ENCODE measurements at places on chromosomes 5 and 9.

DNA sequence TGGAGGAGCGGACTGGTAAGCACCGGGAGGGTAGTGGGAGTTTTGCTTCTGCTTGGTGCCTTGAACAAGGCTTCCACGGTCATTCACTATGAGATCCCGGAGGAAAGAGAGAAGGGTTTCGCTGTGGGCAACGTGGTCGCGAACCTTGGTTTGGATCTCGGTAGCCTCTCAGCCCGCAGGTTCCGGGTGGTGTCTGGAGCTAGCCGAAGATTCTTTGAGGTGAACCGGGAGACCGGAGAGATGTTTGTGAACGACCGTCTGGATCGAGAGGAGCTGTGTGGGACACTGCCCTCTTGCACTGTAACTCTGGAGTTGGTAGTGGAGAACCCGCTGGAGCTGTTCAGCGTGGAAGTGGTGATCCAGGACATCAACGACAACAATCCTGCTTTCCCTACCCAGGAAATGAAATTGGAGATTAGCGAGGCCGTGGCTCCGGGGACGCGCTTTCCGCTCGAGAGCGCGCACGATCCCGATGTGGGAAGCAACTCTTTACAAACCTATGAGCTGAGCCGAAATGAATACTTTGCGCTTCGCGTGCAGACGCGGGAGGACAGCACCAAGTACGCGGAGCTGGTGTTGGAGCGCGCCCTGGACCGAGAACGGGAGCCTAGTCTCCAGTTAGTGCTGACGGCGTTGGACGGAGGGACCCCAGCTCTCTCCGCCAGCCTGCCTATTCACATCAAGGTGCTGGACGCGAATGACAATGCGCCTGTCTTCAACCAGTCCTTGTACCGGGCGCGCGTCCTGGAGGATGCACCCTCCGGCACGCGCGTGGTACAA, 556 bp downstream of the PCDHGC3 start:
- DNase-seq = no peak

DNA sequence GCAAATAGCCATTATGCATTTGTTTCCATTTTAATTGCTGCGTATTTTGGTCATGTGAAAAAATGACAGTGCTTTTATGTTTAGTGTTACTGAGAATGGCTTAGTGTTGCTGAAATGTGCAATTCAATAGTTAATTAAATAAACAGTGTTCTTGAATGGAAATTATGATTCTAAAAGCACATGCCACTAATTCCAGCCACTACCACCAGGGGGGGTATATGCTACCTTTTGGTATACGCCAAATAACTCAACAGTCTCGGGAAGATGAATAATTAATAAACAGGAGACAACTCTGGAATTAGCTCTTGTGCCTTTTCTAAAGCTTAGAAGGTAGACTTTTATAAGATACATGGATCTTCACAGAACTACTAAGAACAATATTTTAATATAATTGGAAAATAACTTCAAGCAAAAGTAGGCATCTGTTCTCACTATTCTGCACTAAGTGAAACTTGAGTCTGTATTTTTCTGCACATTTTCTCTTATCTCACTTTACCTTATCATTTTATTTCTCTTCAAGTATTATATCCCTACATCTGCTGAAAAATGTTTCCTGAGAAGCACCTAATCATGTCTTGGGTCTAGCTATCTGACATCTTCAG, 83.5 kb upstream of the MINAR2 start:
- DNase-seq = no peak

- no peak for DNase-seq
These were observed 917.6 kb upstream of the DMAC1 start for GRCh38 chr9:8717146-8717545.

- no peak for DNase-seq
These were observed 7.4 kb upstream of the COL5A1 start for GRCh38 chr9:134634176-134634575.

DNA sequence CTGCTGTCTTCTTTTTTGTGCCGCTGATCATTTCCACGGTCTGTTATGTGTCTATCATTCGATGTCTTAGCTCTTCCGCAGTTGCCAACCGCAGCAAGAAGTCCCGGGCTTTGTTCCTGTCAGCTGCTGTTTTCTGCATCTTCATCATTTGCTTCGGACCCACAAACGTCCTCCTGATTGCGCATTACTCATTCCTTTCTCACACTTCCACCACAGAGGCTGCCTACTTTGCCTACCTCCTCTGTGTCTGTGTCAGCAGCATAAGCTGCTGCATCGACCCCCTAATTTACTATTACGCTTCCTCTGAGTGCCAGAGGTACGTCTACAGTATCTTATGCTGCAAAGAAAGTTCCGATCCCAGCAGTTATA, 17.1 kb downstream of the F2R start:
- DNase-seq = no peak

- no peak for DNase-seq
These were observed 177.4 kb downstream of the SEC61B start for GRCh38 chr9:99399474-99399873.

GRCh38 chr5:146731909-146732659, 146.5 kb downstream of the PPP2R2B start:
- DNase-seq = no peak

DNA sequence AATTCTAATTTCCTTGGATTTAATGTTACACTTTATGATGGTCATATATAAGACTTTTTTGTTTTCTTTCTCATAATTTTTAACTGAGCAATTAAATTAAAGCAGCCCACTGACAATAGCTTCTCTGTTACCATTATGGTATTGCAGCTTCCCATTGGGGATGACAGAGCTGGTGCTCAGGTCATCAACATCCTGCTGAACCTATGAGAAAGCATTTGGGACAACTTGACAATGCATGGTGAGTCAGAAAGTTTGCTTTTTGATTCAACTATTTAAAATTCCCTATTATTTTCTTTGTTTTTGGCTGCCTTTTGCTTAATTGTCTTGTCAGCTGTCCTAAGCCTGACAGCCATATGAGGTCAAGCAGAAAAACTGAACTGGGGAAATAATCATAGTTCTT, 487.4 kb upstream of the RIOK2 start:
- no peak for DNase-seq

DNA sequence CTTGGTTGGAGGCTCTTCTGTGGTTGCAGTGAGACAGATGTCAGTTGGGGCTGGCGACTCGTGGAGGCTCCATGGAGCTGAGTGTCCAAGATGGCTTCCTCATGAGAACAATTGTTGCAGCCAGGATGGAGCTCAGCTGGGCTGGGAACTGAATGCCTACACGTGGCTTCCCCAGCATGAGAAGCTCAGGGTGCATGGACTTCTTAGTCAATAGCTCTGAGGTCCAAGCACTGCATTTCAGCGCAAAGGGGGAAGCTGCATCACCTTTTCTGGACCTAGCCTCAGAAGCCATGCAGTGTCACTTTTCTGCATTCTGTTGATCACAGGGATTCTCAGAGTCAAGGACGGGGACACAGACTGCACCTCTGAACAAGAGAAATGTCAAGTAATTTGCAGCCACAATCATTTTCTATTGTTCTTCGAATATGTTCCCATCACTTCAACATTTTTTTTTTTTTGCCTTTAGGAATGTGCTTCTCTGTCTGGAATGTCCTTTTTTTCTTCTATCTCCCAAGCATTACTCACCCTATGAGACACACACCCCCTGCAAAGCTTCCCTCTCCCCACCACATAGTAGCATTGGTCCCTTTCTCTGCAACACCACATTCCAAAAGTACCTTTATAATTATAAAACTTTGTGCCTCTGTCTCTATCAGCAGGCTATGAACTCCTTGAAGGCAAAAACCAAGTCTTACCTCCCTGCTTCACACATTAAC, 57.5 kb upstream of the STK32A start:
- no peak for DNase-seq

Measured in activated CD8-positive, alpha-beta memory T cell treated with anti-CD3 and anti-CD28 coated beads for 1 hour (primary cell).